Stimulated activated CD8-positive, alpha-beta memory T cell treated with anti-CD3 and anti-CD28 coated beads, Interleukin-2, amount 100 ng/mL, for 1 hour (primary cell): ENCODE measurements at places on chromosomes 7 and 10.

DNA sequence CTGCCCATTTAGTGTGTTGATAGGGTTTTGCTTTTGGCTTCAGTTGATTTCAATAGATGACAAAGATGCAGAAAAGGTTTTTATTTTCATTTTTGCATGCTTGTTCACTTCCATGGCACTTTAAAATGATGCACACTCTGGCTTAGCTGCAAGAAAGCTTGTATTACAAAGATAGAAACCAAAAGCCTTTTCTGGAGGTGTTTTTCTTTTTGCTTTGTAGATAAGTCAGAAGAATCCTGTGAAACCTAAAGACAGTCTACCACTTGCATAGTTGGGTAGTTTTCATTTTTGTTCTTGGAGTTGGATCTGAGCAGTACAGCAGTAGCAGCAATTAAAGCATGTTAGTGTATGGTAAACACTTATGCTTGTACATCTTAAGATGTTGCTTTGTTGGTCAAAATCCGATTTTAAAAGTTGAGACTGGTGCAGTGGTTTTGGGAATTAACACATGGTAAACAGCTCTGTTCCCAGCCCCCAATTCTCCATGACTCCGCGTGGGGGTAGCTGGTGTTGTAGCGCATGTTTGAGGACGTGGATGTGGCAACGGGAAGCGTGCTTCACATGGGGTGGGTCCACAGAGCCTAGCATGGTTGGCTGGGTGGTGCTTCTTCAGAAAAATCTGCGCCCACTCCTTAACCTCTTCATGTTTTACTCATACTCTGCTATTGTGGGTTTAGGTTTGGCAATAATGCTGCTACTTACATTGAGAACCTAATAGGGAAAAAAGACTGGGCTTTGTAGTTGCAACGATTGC is 19.8 kb downstream of the CCNY start:
- DNase-seq: no peak

GRCh38 chr10:11824376-11824775 is 1.2 kb downstream of the PROSER2 start:
- DNase-seq: no peak

GRCh38 chr10:132136689-132137088 is 50.1 kb upstream of the DPYSL4 start:
- DNase-seq: no peak

- no peak for DNase-seq
Measured at GRCh38 chr10:100229819-100230422, 525 bp upstream of the CHUK start.

GRCh38 chr10:112531421-112531820 is 84.4 kb downstream of the VTI1A start:
- DNase-seq: no peak

DNA sequence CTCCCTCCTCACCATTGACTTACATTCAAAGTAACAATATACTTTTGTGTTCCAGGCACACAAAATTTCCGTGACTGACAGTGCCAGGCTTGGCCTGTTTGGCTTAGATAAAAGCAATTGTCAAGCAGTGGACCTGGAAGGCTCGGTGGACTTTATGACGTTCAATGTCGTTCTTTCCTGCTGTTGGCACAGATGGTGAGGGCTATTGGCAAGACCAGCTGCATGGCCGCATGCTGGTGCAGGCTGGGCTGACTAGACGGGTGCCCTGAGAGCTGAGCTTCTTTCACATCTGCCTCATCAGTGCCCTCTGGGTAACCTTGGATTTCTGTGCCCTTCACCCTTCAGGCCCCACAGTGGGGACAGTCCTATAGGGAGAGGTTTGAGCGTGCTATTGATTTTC is 45.2 kb downstream of the WIPF3 start:
- DNase-seq: no peak

GRCh38 chr10:43680035-43680434 is 31.4 kb upstream of the ZNF32 start:
- no peak for DNase-seq

- no peak for DNase-seq
Measured at GRCh38 chr10:83881661-83882060, 257.6 kb upstream of the GHITM start.

DNA sequence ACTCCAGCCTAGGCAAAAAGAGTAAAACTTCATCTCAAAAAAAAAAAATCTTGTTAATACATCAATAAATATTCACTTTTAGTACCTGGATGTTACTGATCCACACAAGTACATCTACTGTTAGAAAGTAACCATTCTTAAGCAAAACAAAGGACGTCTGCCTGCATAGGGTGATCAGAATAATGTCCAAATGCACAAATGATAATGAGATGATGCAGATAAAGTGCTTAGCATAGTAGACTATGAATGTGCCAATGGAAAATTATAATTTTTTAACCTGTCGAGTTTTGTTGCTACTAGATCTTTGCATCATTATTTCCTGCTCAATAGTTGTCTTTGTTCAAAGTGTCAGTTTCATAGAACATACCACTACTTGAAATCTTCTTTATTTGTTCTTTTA is 109.6 kb upstream of the IMMP2L start:
- no peak for DNase-seq

DNA sequence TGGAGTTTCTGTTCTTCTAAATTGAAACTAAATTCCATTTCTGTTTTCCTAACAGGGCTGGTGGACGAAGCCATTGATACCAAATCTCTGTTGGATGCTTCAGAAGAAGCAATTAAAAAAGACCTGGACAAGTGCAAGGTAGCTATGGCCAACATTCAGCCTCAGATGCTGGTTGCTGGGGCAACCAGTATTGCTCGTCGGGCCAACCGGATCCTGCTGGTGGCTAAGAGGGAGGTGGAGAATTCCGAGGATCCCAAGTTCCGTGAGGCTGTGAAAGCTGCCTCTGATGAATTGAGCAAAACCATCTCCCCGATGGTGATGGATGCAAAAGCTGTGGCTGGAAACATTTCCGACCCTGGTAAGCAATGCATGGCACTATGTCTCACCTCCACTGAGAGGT is 45.6 kb downstream of the AP3M1 start:
- no peak for DNase-seq

DNA sequence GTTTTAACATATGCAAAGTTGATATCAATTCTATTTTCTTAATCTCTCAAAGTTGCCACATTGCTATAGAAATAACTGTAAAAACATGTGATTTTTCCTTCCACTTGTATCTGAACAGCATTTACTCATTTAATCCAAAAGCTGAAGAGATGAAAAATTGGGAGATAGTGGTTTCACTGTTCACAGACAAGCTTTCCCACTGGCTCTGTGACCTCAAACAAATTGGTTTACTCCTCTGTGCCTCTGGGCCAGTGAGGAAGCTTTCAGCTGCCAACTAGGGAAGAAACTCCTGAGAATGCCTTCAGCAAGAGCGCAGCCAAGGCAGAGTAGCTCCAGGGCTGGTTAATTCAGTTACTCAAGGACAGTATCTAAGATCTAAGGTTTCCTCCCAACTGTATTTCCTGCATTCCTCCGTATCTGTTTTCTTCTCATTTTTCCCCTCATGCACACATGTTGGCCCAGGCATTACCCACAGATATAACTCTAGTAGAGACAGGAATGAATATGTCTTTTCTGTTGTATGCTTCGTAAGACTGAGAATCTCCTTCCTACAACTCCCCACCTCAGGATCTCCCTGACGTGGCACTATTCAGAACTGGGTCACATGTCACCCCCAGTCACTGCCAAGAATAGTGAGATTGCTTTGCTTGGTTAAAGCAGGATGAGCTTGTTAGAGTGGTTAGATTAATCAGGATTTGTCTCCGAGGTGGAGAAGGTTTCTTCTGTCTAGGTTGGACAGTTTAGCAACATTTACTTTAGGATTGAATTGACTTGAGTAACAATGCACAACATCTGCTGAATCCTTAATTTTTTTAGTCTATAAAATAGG is 315.7 kb downstream of the NRG3 start:
- no peak for DNase-seq

GRCh38 chr10:119654540-119654939 is 3.4 kb downstream of the BAG3 start:
- no peak for DNase-seq

DNA sequence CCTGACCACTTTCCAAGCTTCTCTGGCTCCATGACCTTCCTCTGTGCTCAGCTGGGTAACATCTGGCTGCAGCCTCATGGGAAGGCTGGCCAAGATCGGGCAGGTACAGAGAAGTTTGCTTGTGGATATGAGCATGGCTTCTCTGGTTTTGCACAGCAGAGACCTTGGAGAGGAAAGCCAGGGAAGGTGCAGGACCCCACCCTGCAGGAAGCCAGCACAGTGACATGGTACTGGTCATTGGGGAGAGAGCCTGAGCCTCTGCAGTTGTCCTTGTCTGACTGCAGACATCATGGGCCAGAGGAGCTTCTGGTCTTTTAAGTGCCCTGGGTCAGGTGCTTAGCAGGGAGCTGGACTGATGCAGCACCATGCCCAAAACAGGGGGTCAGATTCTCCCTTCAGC is 70.6 kb upstream of the LEP start:
- no peak for DNase-seq

GRCh38 chr7:37235813-37236212 is 212.9 kb downstream of the ELMO1 start:
- DNase-seq: no peak

DNA sequence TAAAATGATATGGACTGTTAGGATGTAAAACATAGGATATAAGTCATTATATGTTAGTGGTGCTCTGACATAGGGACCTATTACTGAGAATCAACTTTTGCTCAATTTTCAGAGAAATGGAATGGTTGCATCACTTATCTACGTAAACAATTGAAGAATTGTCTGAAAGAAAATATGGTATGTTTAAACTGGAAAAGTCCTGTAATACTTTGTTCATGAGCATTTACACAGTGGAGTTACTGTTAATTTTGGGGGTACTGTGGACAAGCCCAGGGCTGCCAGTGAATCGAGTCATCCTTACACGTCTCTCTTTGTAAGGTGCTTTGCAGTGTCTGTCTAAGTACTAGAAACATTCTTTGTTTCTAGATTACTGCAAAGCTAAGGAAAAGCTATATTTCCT is 152.0 kb downstream of the ZNF22 start:
- no peak for DNase-seq

DNA sequence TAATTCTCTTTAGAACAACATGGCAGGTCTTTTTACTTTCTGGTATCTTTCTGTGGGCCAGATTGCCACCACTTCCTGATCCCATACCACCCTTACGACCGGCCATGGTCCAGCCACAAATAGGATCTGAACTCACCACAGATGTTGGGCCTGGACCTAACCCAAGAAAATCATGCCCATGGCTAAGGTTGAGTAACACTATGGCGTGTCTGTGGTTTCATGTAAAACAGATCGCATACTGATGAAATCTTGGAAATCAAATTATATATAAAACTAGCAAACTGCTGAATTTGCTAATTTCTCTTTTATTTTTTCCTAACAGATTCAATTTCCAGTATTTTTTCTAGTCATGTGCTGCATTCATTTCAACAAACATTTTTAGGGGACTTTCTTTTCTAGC is 77.2 kb downstream of the CH25H start:
- DNase-seq: no peak

DNA sequence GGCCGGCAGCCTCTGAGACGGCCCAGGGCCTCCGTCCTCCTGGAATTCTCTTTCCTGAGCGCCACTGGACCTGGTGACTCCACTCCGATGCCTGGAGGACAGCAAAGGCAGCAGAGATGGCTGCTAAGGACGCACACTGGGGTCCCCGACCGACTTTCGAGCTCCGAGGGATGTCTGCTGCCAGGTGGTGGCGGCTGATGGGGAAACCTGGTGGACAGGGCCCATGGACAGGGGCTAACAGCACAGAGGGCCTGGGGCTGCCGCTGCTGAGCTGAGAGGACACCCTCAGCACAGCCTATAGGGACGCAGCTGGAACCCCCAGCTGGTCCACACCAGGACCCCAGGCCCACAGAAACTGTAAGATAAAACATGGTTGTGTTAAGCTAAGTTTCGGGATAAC is 366.3 kb downstream of the DNAJB6 start:
- no peak for DNase-seq

DNA sequence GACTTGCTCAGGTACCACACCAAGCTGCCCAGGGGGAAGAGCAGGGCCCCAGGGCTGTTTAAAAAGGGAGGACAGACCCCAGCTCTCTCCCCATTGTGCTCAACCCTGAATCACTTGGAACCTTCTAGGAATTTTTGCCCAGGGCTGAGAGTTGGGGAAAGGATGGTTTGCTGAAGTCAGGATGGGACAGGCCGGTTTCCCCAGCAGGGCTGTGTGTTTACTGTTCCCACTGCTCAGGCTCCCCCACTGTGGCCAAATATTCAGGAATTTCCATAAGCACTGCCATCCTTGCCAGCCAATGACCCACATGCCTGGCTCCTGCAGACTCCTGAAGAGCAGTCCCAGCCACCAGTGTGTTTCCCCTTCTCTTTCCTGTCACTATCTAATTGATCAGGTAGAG is 120.7 kb downstream of the WDFY4 start:
- DNase-seq: no peak

GRCh38 chr7:48512892-48513291 is 341.6 kb downstream of the ABCA13 start:
- no peak for DNase-seq

DNA sequence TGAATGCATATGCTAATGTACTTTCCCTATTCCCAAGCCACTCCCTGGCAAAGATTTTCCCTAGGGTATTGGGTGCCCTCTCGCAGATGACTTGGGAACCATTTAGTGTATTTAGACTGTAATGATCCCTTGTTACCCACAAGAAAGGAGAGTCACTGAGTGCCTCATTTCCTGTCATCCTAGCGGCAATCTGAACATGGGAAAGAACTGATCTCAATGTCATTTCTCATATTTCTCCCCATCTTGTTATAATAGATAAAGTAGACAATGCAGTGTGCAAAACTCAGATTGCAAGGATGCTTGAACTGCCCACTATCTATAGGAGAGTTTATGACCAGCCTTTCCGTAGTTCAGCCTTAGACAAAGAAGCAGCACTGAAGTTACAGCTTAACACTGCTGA is 123.3 kb downstream of the MICU1 start:
- DNase-seq: no peak

DNA sequence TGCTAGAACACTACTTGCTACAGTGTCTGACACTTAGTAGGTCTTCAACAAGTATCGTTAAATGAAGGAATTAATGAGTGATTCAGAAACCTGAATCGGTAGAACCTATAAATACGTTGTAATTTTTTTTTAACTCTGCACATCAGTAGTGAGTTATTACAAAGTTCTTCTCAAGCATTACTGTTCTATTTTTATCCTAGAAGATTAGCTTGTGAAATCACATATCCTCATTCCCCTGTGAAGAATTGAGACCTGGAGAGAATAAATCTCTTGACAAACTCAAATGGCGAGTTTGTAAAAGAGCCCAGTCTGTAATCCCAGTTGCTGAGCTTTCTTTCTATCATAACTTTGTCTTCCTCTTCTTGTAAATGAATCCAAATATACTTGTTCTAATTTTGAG is 34.7 kb downstream of the HYAL4 start:
- no peak for DNase-seq

DNA sequence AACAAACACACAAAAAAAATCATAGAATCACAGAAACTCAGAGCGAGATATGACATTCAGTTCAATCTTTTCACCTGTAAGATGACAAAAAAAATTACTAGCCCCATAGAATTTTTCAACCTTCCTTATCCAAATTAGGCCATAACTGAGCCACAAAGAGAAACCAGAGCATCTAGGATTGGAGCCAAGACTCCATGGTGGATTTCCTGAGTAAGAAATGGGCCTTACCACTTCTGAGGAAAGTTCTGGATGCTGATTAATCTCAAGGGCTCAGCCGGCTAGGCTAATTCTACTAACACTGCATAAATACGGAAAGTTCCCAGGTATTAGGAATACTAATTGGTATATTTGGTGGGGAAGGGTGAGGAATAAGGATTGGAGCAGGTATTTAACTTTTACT is 16.8 kb downstream of the LIPM start:
- no peak for DNase-seq

- no peak for DNase-seq
Measured at GRCh38 chr7:19920166-19920565, 146.7 kb upstream of the TMEM196 start.

GRCh38 chr10:21293518-21294356 is 231.7 kb downstream of the SKIDA1 start:
- DNase-seq: no peak
